ENCODE measurements at places on chromosomes 6 and 20.

GRCh38 chr6:23690453-23691049 lies 435.5 kb upstream of the NRSN1 start:
- no peak for DNase-seq

GRCh38 chr6:37781788-37782187 lies 37.7 kb upstream of the ZFAND3 start:
- no peak for DNase-seq

GRCh38 chr20:38473367-38473795 lies 738 bp downstream of the RALGAPB start:
- peak; percentile 61 for DNase-seq

GRCh38 chr6:79416931-79417330 lies 120.3 kb downstream of the LCA5 start:
- no peak for DNase-seq

DNA sequence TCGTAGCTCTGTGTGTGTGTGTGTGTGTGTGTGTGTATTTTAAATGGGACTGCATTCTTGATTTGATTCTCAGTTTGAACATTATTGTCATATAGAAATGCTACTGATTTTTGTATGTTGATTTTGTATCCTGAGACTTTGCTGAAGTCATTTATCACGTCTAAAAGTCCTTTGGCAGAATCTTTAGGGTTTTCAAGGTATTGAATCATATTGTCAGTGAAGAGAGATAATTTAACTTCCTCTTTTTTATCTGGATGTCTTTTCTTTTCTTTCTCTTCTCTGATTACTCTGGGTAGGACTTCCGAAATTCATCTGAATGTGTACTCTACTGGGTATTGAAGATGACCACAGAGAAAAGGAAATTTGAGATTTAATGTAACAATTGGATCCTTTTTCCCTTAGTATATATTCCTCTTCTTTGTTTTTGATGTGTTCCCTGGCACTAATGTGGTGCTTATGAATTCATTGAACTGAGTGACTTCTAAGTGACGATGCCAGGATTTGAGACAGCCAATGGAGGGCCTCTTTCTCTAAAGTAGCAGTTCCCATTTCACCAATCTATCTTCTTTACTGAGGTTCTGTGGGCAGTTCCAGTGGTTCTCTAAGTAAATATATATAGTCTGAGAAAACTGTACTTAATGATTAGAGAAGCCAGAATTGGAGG lies 47.6 kb downstream of the TNFAIP3 start:
- no peak for DNase-seq
